CD4-positive, alpha-beta T cell treated with Interleukin-10 for 1 hour (primary cell): ENCODE measurements at places on chromosomes 2 and 18.

DNA sequence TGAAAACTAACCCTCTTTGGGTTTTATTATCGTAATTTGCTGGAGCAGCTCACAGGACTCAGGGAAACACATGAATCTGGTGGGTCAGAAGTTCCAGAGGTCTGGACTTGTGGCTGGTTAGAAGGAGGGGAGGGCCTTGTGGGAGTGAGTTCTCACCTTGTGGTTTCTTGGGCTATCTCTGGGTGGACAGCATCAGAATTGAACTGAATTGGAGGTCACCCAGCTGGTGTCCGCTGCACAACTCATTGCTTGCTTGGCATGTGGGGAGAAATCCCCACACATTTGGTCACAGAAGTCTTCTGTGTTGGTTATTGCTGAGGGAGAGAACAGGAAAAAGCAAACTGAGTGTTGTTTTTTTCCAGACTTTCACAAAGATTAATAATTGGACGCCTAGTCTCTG lies 27.5 kb downstream of the ZNF892 start:
- no peak for DNase-seq

GRCh38 chr2:9656270-9656766 lies 25.5 kb upstream of the YWHAQ start:
- peak; percentile 68 for DNase-seq

- no peak for DNase-seq
These were observed 13.3 kb upstream of the TRIM43 start for GRCh38 chr2:95578539-95578938.

DNA sequence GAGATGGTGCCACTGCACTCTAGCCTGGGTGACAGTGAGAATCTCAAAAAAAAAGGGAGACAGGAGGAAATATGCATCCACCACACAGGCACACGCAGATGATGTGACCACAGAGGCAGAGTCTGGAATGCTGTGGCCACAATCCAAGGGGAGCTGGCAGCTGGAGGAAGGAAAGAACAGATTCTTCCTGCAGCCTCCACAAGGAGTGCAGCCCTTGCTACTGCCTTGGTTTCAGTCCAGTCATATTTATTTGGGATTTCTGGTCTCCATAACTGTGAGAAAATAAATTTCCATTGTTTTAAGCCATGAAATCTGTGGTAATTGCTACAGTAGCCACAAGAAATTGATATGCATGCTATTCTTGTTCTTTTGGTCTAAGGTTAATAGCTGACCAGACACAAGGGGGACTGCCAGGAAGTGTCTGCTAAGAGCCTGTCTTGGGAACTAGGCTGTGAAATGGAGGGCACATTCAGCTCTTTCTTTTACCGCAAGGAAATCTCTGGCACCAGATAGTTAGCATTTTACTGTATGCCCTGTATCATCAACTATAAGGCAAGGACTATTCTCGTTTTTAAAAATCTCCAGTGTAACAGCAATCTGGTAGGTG lies 133.1 kb upstream of the SEC11C start:
- no peak for DNase-seq

- no peak for DNase-seq
These were observed 87.9 kb downstream of the CNTNAP5 start for GRCh38 chr2:124112966-124113365.

- no peak for DNase-seq
These were observed 54.9 kb downstream of the PRKRA start for GRCh38 chr2:178395941-178396570.

- no peak for DNase-seq
These were observed 29.0 kb upstream of the MAL start for GRCh38 chr2:94996305-94997100.

DNA sequence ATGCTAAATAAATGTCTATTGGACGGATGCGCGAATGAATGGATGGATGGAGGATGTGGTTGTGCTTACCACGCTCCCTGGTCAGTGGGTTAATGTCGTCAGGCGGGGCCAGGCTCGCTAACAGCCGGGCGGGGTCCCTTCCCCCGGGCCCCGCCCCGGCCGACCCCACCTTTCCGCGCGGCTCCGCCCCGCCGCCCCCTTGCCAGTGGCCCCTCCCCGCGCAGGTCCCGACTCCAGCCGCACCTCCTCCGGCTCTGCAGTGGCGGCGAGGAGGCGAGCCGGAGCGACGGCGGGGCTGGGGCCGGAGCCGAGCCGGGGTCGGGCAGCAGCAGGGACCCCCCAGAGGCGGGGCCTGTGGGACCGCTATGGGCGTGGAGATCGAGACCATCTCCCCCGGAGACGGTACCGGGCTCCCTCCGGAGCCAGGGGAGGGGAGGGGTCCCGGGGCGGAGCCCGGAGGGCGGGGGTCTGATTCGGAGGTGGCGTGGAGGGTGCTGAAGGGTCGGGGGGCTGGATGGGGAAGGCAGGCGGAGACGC lies at the start of gene FKBP1B:
FKBP1B (plus strand) TSS at position 257 of the 537 bp plus-strand sequence; CDS start at position 366, 109 bp downstream.
- DNase-seq = peak; percentile 68

GRCh38 chr2:123495241-123495640 lies 529.8 kb upstream of the CNTNAP5 start:
- DNase-seq = no peak

- no peak for DNase-seq
These were observed 18.5 kb downstream of the CCDC88A start for GRCh38 chr2:55401124-55401523.

GRCh38 chr2:200430017-200430416 lies 79.9 kb downstream of the KCTD18 start:
- no peak for DNase-seq

- DNase-seq = no peak
These were observed 57.1 kb upstream of the OTOS start for GRCh38 chr2:240197462-240198139.

- no peak for DNase-seq
These were observed 37.3 kb upstream of the SH3BP4 start for GRCh38 chr2:234914371-234915154.

DNA sequence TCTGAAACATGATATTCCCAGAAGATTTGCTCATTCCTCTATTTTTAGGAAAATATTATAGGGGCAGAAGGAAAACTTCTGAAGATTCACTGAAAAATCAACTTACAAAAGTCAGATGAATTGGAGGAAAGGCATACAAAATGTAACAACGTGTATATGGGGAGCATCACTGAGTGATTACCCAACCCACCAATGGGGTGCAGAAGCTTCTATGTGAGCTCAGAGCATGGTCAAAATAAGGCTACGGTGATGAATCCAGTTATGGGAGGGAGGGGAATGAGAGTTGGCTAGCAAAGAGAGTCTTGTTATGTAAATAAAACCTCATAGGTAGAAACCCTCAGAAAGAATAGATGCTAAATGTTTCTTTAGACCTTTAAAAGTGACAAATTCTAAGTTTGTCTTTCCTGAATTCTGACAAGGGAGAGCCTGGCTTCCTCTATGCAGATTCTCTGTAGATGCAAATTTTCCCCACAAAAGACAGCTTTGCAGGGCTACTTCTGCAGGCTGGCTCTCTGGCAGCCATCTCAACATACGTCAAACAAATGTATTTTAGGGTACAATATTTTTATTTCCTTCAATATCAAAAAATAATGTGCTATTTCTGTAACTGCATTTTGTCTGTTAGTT lies 171.4 kb upstream of the NDUFV2 start:
- DNase-seq = no peak

- DNase-seq = no peak
These were observed 270.2 kb upstream of the RAB6C start for GRCh38 chr2:129709001-129709955.

DNA sequence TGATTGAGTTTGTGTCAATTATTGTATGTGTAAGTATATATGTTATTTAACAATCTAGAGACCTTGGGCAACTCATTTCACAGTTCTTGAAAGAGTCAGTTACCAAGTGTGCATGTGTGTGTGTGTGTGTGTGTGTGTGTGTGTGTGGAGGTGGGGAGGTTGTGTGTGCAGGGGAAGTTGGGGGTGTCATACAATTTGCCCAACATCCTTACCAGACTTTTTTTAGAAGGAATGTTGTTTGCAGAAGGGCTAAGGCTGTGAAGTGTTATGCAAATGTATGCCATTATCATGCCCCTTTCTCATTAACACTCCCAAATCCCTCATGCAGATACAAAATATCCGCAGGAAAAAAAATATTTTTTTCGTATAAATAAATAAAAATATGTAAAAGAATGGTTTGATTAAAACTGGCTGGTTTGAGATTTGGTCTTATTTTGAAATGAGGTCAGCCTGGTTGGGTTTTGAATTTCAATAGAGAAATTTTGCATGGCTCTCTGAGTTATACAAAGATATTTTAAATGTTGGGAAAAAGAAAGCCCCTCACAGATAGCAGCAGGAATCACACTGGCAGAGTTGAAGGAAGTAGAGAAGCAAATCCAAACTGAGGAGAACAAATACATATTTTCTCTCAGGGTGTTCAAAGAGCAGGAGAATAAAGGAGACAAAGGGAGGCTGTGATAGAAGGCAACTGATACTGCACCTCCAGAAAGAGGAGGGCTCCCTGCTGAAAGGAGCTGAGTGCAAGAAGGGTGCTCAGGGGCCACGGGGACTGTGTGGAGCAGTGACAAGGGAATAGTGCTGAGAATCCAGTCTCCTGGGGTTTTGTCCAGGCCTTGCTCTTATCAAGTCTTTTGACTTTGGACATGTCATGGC lies 1365.5 kb upstream of the CELF4 start:
- no peak for DNase-seq

DNA sequence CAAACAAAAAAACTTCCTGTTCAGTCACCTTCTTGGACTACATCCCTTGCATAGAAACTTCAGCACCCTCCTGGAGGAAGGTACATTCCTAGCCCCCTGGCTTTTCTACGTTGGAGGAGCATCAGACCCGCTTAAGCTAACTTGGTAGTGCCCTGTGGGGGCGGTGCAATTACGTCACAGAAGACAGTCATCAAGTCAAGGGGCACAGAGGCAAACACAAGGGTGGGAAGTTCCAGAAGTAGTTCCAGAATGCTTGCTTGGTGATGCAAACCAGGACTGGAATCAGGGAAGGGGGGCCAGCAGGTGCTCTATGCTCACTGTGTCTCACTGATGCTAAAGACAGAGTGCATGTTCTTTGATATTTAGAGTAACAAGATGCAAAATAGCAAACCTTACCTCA lies 15.2 kb upstream of the AGFG1 start:
- no peak for DNase-seq

DNA sequence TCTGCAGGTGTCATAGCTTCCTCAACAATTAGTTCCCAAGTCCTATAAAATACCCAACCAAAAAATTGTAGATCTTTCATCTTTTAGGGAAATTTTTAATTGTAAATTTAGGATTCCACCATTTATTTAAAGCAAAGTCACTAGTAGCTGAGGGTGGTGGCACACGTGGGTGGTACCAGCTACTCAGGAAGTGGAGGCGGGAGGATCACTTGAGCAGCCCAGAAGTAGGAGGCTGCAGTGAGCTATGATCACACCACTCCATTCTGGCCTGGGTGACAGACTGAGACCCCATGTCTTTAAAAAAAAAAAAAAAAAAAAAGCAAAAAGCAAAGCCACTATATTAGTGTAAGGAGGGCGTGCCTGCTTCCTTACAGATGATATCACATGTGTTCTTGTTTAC lies 60.3 kb upstream of the GREB1L start:
- no peak for DNase-seq

- no peak for DNase-seq
These were observed 19.8 kb downstream of the GPC1 start for GRCh38 chr2:240455272-240455646.

DNA sequence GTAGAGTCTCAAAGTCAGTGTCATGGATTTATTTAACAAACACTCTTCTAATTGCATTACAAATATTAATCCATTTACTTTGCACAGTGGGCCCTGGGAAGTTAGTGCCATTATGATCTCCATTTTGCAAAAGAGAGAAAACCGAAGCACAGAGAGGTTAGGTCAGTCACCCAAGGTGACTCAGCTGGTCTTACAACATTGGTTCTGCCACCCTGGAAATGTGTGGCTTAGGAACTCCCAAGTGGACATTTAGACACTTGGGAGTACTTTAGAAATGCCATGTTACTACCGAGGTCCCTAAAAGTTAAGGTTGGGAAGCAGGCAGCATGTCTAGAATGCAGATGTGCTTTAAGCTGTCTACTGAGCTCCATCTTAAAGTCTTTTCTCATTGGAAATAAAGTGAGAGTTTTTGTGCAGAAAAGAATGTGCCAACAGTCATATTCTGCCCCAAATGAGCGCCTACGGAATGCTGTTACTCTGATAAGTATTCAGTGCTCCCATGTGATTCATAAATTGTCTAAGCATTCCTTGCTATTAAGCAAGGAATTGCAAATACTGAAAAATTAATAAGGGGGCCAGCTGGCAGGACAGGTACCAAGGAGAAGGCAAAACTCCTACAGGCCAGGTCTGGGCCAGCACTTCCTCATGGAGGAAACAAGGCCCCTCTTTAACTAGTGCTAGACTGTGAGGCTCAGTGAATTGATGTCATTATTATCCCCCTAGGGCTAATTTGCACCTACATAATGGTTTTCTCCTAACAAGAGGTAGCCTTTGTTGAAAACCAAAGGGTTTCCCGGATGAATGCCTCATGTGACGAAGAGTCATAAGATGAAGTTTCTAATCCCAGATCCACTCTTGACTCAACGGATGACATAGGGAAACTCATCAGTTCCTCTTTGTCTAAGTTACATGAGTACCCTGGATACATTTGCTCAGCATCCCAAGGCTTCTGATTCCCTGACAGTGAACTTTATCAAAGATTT lies 16.3 kb downstream of the NRP2 start:
- no peak for DNase-seq

DNA sequence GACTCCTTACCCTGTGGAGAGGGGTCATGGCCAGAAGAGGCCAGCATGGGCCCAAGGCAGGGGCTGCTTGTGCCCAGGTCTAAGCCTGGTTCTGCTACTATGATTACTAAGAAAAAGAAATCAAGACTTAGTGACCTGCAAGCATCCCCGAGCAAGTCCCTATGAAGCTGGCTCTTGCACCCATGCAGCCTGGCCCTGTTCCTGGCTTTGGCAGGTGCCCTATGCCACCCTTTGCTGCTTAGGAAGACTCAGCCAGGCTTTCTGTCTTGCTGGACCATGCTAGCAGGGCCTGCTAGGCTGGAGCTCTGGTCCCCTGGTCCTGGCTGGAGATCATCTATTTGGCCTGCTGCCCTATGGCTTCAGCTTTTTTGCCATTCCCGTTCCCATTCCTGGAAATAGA lies 309.4 kb upstream of the EPAS1 start:
- DNase-seq = no peak

DNA sequence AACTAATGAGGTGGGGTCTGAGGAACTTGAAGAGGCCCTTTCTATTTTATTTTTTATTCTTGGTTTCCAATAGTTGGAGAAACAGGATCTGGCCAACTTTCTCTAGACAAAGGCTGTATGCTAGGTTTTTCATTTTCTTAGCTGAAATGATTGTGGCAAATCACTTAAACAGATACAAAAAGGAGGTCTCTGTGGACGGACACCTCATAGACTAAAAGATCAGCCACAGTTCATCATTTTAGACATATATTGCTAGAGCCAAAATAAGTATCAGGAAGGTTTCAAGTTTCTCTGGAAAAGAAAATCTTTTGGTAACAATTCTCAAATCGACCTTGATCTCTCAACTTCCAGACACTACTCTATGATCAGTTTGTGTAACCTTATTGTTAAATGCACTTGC lies 224.5 kb upstream of the REV1 start:
- no peak for DNase-seq

DNA sequence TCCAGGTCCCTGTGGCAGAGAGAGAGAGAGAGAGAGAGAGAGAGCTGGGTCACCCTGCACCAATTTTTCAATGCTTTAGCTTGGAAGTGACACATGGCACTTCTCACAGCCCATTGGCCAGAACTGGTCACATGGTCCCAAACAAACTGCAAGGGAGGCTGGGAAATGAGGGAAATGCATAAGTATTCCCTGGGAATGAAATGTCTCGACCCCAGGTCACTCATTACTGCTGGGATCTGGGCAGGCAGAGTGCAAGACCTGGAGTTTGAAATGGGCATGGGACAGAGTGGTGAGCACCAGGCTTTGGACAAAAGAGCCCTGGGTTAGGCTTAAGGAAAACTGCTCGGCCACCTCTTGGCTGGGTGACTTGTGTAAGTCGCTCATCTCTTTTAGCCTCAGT lies 37.0 kb downstream of the SMAD7 start:
- no peak for DNase-seq
